ENCODE measurements at places on chromosomes 7 and 10. TPM values are rescaled to one million over a fixed set of nuclear protein-coding genes. Genes with fewer than 3 reads are reported as not detected.

SLC18A3 gene
- total RNA-seq = not detected

RPP38 gene
- total RNA-seq = 8.5 TPM

ZNF680 gene
- 4.3 TPM for total RNA-seq

GRCh38 chr7:11343818-11344413 lies 370.2 kb downstream of the PHF14 start:
- H3K4me1 ChIP-seq = no peaks in the 10 kb centered on the region
- no peaks in the 10 kb centered on the region for H3K27me3 ChIP-seq
- H3K36me3 ChIP-seq = no peaks in the 10 kb centered on the region
- H3K27ac ChIP-seq = no peak overlapping the region

- H3K36me3 ChIP-seq = no peaks in the 10 kb centered on the region
- DNase-seq = peak; percentile 13
- H3K4me1 ChIP-seq = peaks cover 28% of the 10 kb centered on the region
- no peak overlapping the region for H3K27ac ChIP-seq
Observed at GRCh38 chr10:119541046-119541445, 1.5 kb downstream of the RGS10 start.
